T-helper 2 cell treated with Interferon-gamma antibody and Interleukin-4, amounts not matched to agents 100 ng/mL and 5 ng/mL, for 36 hours (primary cell): ENCODE measurements at places on chromosomes 4 and X. TPM values are rescaled to one million over a fixed set of nuclear protein-coding genes. Genes with fewer than 3 reads are reported as not detected.

The TGIF2LX gene
- total RNA-seq: not detected in 2 replicates

The SYNPO2 gene
- total RNA-seq: 0.32 and 0.52 TPM in 2 replicates

The COL25A1 gene
- not detected in 2 replicates for total RNA-seq

The PF4V1 gene
- total RNA-seq: not detected in 2 replicates

The PIM2 gene
- 196 TPM in 2 replicates for total RNA-seq

The CENPC gene
- 34.3 and 37.3 TPM in 2 replicates for total RNA-seq

The HERC6 gene
- total RNA-seq: 15.7 and 17.1 TPM in 2 replicates

The PABPC1L2B gene
- not detected in 2 replicates for total RNA-seq

The GAGE12E gene
- not detected in 2 replicates for total RNA-seq

The SLITRK2 gene
- not detected in 2 replicates for total RNA-seq

The GPR50 gene
- not detected in 2 replicates for total RNA-seq

The DIAPH2 gene
- total RNA-seq: 11.8 and 12.9 TPM in 2 replicates

The SLC26A1 gene
- total RNA-seq: 0.43 TPM in 1 of 2 replicates, not detected in the other

The TLR8 gene
- not detected in 2 replicates for total RNA-seq

The ATP8A1 gene
- total RNA-seq: 21.1 and 22.1 TPM in 2 replicates

The EREG gene
- total RNA-seq: not detected in 2 replicates

The TACC3 gene
- 220 and 221 TPM in 2 replicates for total RNA-seq

The LRP2BP gene
- 0.59 and 0.70 TPM in 2 replicates for total RNA-seq

The TKTL2 gene
- total RNA-seq: not detected in 2 replicates

The CXCR3 gene
- total RNA-seq: 32.8 and 35.1 TPM in 2 replicates

The FHL1 gene
- 13.8 and 14.5 TPM in 2 replicates for total RNA-seq

The DCLK2 gene
- 0.16 and 0.27 TPM in 2 replicates for total RNA-seq

The PRDM8 gene
- 6.1 and 8.0 TPM in 2 replicates for total RNA-seq

The CACNA1F gene
- 0.14 and 0.36 TPM in 2 replicates for total RNA-seq

The SLC16A2 gene
- total RNA-seq: 0.07 TPM in 1 of 2 replicates, not detected in the other

The FGF16 gene
- not detected in 2 replicates for total RNA-seq

The FRG2 gene
- not detected in 2 replicates for total RNA-seq

The UNC5C gene
- not detected in 2 replicates for total RNA-seq

The SSX2B gene
- not detected in 2 replicates for total RNA-seq

The MAPK10 gene
- total RNA-seq: 0.27 and 0.48 TPM in 2 replicates

The PRR32 gene
- not detected in 2 replicates for total RNA-seq
